Daoy (cell line): ENCODE measurements at places on chromosomes 16 and 17. TPM values are rescaled to one million over a fixed set of nuclear protein-coding genes. Genes with fewer than 3 reads are reported as not detected.

DNA sequence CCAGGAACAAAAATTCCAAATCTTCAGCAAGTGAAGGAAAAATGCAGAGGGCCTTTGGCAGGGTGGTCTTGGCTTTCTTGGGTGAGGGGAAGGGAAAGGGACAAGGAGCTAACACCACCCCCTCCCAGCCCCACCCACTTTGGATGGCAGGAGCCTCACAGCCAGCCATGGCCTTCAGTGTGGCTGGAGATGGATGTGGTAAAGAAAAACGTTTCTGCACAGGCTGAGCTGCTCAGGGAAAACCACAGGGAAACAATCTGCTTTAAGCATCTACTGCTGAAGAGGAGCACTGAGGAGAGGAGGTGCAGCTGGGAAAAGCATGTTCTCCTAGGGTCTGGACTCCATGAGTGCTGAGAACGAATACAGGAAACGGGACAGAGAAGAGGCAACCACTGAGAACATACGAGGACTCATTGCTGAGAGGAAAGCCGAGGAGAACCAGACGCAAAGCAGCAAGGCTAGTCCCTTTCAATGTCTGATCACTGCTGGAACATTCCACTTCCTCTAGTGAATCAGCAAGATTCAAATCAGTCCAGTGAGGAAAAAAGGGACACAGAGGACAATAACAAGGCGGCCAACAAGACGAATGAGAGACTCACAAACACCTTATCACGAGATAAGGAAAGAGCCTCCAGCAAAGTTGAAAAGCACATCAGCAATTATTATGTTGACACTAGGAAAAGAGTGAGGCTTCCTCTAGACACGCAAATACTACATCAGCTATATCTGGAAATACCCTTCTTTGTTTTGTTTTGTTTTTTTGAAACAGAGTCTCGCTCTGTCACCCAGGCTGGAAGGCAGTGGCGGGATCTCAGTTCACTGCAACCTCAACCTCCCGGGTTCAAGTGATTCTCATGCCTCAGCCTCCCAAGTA lies 41.7 kb downstream of the ZZEF1 start:
- peak; percentile 12 for DNase-seq

DNA sequence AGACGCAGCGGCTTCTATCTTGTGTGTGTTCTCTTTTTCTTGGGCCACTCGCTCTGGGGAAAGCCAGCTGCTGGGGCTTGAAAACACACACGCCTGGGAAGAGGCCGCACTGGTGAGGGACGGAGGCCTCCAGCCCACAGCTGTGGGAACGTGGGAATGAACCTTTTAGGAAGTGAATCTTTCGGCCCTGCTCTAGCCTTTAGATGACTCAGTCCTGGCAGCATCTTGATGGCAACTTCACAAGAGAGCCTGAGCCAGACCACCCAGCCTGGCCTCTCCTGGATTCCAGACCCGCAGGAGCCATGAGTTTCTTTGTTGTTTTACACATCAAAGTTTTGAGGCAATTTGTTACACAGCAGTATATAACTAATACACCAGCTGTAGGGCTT lies 2.2 kb upstream of the PDPK1 start:
- peak; percentile 40 for DNase-seq

DNA sequence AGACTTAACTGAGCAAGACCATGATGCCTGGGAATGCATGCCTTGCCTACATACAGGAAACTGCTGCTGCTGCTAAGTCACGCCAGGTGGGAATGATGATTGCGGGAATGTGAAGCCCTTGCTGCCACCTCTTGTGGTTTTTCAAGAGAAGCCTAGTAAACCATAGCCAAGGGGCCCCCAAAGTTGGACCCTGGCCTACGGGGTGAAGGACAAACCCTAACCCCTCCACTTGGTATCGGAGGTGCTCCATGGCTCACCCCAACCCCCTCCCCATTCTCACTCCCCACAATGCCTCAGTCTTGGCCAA lies 233.9 kb downstream of the ZNF423 start:
- no peak for DNase-seq

DNA sequence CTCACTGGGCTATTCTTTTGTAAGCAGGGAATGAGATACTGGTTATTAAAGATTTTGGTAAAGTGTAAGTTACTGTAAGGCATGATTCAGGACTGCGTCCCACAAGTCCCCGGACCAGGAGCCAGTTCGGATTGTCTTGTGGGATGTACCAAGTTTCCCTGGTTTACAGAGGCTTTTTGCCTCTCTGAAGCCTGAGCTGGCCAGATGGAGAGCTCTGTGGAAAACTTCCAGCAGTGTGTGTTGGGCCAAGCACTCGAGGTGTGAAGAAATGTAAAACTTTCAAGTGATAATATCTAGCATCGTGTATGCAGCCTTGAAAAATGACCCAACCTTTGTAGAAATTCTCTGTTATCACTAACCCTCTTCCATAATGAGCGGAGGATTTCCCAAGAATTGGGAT lies 2.4 kb downstream of the EPN2 start:
- DNase-seq = no peak

- peak; percentile 57 for DNase-seq
These were observed 1.3 kb downstream of the YBX2 start for GRCh38 chr17:7293159-7293558.

DNA sequence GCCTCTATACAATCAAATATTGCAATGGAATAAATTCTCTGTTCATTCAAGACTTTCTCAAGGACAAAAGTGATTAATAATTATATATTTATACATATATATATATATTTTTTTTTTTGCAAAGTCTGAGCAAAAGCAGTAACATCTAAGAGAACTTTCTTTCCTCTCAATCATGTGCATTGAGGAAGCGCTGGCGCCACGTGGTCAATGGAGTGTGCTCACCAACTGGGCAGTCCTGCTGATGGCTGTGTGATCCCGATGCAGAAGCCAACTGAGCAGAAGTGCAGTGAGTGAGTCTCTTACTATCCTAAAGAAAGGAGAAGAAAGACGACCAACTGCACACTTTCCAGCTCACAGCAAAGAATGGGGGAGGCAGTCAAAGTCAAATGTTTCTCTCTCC lies 37.2 kb upstream of the ULK2 start:
- DNase-seq = no peak

DNA sequence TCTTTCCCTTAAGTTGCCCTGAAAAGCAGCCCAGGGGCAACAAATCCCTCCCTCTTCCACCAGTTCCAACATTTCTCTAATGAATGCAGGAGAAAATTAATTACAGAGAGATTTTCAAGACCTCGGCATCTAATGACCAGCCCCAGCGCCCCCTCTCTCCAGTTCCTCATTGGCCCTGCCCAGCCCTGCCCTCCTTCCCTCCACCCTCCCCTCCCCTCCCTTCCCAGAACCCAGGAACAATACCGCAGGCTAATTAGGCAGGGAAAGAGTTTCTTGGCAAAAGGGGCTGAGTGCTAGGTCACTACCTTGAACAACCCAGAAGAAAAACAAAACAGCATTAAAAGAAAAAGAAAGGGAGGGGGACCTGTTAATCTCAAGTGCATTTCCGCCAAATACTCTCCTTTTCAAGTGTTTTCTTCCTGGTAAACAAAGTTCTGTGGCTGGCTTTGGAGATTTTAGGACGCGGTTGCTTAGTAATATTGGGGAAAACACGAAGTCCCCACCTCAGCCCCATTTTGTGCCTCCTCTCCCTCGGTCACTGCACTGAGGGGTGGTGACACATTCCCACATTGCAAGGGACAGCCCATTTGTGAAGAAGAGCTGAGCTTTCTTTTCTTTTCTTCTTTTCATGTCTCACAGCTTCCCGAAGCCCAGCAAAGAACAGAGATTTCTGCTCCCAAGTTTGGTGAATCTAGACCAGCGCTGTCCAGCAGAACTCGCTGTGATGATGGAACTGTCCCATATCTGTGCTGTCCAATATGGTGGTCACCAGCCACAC lies 215.4 kb downstream of the SOX9 start:
- DNase-seq = peak; percentile 65

DNA sequence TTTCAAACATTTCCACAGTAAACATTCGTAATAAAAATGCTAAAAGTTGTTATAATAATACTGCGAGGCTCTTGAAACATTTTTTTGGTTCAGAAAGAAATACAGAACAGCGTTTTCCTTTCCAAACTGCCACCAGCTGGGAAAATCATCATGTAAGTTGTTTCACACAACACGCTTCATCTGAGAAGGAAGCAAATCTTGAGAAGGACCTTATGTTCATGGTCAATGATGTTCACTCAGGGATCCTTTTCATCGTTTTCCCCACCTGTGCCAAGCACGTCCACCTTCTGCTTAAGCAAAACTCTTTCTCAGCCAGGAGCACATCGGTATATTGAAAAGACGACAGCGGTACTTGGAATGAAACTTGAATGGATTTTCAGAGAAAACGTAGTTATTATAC lies 274.5 kb upstream of the ELAC2 start:
- no peak for DNase-seq

DNA sequence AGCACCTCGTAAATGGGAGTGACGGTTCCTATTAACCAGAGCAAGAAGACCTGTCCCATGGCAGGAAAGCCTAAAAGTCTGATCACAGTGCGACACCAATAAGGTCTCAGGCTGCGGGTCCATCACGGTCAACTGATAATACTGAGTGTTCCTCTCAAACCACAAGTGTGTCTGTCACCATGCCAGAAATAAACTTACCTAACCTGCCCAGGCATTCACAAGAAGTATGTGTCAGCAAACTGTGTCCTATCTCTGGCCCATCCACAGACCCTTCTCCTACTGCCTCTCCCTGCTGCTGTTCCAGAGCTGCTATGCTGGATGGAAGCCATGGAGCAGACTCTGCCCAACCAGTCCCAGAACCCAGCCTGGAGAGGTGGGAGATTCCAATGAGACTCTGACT lies 73.5 kb downstream of the ZNF423 start:
- DNase-seq = no peak

DNA sequence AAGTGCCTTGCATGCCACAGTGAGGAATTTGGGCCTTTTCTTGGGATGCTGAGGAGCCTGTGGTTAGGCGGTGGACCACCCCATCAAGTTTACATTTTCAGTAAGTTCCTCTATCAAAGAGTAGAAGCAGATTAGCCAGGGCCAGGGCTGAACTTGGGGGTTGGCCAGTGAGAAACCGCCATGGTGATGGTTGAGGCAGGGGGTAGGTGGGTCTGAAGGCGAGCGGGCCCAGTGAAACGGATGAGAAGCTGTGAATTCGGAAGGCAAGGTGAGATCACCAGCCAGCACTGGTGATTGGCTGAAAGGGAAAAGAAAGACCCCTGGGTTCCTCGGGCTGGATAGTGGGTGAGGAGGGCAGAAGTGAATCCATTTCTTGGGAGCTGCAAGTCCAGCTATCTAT lies 311.4 kb downstream of the CBLN1 start:
- no peak for DNase-seq

DNA sequence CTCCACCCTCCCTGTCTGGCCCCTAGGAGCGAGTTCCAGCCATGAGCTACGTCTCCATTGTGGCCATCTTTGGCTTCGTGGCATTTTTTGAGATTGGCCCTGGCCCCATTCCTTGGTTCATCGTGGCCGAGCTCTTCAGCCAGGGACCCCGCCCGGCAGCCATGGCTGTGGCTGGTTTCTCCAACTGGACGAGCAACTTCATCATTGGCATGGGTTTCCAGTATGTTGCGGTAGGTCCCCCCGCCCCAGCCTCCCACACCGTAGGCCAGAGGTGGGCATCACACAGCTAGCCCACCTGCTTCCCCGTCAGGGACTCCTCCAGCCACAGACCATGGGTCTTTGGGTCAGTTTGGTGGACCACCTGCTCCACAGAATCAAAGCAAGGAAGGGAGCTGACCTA lies 4.2 kb downstream of the SLC2A4 start:
- no peak for DNase-seq

GRCh38 chr16:28309811-28310311 lies 17.5 kb downstream of the SBK1 start:
- no peak for DNase-seq

- DNase-seq = no peak
These were observed 82.5 kb downstream of the ZDHHC7 start for GRCh38 chr16:84928679-84929420.

GRCh38 chr17:75668489-75668888 lies 1.4 kb downstream of the SAP30BP start:
- no peak for DNase-seq

DNA sequence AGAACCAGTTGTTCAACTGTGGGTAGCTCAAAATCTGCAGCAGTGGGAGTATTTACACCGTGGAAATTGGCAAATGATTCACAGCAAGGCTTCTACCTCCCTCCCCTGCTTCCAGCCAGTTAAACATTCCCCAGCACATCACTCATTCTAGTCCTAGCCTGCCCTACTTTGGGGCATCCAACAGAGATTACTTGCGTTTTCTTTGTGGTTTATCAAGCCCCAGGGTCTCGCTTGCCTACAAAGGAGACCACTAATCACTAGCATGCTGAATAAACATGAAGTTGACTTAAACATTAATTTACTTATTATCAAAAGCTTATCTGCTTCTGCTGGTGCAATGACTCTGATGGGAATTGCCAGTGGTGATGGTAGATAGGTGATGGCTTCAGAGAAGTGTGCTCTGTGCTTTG lies 94.5 kb downstream of the MARF1 start:
- peak; percentile 17 for DNase-seq

DNA sequence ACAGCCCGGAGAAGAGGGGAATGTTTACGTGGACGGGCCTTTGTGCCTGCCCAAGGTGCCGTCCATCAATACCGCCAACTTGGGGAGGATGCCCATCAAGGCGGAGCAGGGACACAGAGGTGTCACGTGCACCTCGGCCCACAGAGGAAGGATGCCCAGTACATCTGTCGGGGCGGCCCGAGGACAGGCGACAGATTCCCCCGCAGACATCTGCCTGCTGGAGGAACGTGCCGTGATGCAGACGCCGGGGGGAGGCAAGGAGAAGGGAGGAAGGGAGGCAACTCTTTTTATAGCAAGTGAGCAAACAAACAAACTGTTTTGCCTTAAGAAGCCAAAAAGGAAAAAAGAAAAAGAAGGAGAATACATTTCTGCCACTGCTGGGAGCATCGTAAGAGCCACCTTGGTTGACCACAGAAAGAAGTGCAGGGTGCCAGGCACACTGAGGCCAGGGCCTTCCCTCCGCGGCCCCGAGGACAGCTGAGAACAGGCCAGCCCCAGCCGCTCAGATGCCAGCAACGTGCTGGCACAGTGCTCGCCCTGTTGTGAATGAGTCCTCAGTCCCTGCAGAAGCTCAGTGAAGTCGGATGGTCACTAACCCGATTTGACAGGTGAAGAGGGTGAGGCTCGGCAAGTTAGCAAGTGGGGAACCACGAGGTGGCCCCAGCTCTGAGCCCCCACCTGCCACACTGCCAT lies 146.4 kb downstream of the RBFOX3 start:
- no peak for DNase-seq

- no peak for DNase-seq
These were observed 7.0 kb upstream of the ZKSCAN2 start for GRCh38 chr16:25264597-25264996.

DNA sequence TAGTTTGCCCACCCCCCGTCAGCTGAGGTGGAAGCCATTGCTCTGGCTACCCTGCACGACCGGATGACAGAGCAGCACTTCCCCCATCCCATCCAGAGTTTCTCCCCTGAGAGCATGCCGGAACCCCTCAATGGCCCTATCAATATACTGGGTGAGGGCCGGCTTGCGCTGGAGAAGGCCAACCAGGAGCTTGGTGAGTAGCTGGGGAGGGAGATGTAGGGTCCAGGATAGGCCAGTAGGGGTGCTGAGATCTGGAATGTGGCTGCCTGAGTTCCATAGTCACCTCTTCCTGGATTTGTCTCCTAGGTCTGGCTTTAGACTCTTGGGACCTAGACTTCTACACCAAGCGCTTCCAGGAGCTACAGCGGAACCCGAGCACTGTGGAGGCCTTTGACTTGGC lies 6.4 kb downstream of the PFAS start:
- no peak for DNase-seq

The HSD17B2 gene
- 0.45 and 0.69 TPM in 2 replicates for total RNA-seq

The C1QL1 gene
- total RNA-seq = 1.2 and 4.9 TPM in 2 replicates

The C16orf78 gene
- total RNA-seq = not detected in 2 replicates

The ERN2 gene
- 0.11 TPM in 1 of 2 replicates, not detected in the other for total RNA-seq

The HOXB1 gene
- total RNA-seq = not detected in 2 replicates

The LGALS9B gene
- not detected in 2 replicates for total RNA-seq

The TK2 gene
- 8.5 TPM in 2 replicates for total RNA-seq

The HS3ST3A1 gene
- 17.4 and 22.1 TPM in 2 replicates for total RNA-seq

The PIRT gene
- not detected in 2 replicates for total RNA-seq
